ENCODE measurements at places on chromosomes 6 and 20.

DNA sequence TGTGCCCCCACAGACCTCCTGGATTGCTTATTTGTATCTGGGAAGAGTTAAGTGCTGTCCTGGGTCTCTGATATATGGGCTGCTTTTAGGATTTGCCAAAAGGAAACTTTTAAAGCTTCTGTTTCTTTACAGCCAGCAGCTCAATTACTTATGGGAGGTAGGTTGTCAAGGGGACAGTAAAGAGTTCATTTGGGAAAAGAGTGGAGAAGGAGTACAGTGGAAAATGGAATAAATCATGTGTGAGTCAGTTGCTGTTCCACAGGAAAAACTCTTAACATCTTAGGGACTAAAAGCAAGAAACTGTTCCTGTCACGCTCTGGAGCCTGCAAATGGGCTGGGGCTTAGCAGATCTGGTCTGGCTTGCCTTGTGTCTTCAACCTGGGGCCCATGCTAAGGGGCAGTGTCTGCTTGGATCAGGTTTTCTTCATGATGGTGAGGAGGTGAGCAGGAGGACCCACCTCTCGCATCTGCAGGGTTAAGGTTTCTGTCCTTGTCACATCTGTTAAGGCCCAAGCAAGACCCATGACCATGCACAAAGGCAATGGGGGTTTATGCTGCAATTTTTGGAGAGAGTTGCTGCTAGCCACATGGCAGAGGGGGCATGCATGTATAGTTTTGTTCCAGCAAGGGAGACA, 8.7 kb upstream of the CST1 start:
- no peak overlapping the region for H3K27ac ChIP-seq
- H3K4me1 ChIP-seq: no peaks in the 10 kb centered on the region
- H3K27me3 ChIP-seq: no peaks in the 10 kb centered on the region

- no peak for DNase-seq
- no peak overlapping the region for H3K4me3 ChIP-seq
- no peaks in the 10 kb centered on the region for H3K27me3 ChIP-seq
- H3K36me3 ChIP-seq: no peaks in the 10 kb centered on the region
- H3K4me1 ChIP-seq: no peaks in the 10 kb centered on the region
Observed at GRCh38 chr20:12051206-12052163, 133.8 kb downstream of the BTBD3 start.

- no peaks in the 10 kb centered on the region for H3K27me3 ChIP-seq
- H3K36me3 ChIP-seq: no peaks in the 10 kb centered on the region
- peak overlapping the region; percentile 43 for H3K27ac ChIP-seq
- no peak overlapping the region for H3K4me3 ChIP-seq
- DNase-seq: no peak
Observed at GRCh38 chr6:7241160-7241559, 71.8 kb downstream of the SSR1 start.

DNA sequence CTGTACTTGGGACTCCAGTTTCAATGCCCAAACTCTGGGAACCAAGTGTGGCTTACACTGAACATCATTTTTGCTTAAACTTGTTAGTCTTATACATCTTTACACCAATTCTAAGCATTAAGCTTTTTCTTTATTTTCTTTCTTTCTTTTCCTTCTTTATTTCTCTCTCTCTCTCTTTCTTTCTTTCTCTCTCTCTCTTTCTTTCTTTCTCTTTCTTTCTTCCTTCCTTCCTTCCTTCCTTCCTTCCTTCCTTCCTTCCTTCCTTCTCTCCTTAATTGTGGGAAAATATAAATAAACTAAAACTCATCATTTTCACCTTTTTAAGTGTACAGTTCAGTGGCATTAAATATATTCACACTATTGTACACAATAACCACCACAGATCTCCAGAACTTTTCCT, 31.6 kb upstream of the HLA-DQA2 start:
- DNase-seq: no peak
- no peaks in the 10 kb centered on the region for H3K36me3 ChIP-seq
- no peak overlapping the region for H3K4me3 ChIP-seq
- H3K27ac ChIP-seq: no peak overlapping the region
- H3K4me1 ChIP-seq: no peaks in the 10 kb centered on the region
- H3K27me3 ChIP-seq: no peaks in the 10 kb centered on the region

DNA sequence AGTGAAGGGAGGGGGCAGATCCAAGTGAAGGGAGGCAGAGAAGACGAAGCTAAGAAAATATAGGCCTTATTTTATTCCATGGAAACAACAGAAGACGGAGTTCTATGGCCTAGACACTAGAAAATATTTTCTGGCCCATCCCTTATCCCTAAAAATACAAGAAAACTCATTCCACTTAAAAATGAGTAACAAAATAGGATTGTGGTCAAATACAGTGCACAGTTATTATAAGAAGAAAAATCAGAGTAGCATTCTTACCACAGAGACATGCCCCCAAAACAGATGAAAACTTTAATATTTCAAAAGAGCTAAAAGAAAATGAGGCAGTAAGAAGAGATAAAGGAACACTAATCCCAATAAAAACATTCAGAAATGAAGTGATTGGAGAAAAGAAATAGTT, 202.9 kb downstream of the GMPR start:
- H3K27ac ChIP-seq: no peak overlapping the region
- H3K4me1 ChIP-seq: no peaks in the 10 kb centered on the region
- DNase-seq: no peak

GRCh38 chr6:154995254-154996015, at the start of gene TIAM2:
TIAM2 (plus strand) TSS chr6:154995315; CDS start chr6:155129224, 133,909 bp downstream.
- H3K4me1 ChIP-seq: no peaks in the 10 kb centered on the region
- DNase-seq: no peak
- H3K27me3 ChIP-seq: peaks cover 4% of the 10 kb centered on the region
- no peaks in the 10 kb centered on the region for H3K36me3 ChIP-seq
- peak within 1 kb of the TSS; percentile 79 for H3K4me3 ChIP-seq
- H3K27ac ChIP-seq: peak within 1 kb of the TSS; percentile 71

GRCh38 chr6:89145091-89145955, 532 bp upstream of the PM20D2 start:
- peak overlapping the region; percentile 92 for H3K27ac ChIP-seq
- no peaks in the 10 kb centered on the region for H3K4me1 ChIP-seq
- H3K4me3 ChIP-seq: peak overlapping the region; percentile 85
- no peaks in the 10 kb centered on the region for H3K27me3 ChIP-seq
- no peak for DNase-seq
- no peaks in the 10 kb centered on the region for H3K36me3 ChIP-seq

- no peaks in the 10 kb centered on the region for H3K4me1 ChIP-seq
- H3K27me3 ChIP-seq: no peaks in the 10 kb centered on the region
- no peak for DNase-seq
- H3K36me3 ChIP-seq: no peaks in the 10 kb centered on the region
Observed at GRCh38 chr6:117548797-117549301, 53.5 kb downstream of the GOPC start.

DNA sequence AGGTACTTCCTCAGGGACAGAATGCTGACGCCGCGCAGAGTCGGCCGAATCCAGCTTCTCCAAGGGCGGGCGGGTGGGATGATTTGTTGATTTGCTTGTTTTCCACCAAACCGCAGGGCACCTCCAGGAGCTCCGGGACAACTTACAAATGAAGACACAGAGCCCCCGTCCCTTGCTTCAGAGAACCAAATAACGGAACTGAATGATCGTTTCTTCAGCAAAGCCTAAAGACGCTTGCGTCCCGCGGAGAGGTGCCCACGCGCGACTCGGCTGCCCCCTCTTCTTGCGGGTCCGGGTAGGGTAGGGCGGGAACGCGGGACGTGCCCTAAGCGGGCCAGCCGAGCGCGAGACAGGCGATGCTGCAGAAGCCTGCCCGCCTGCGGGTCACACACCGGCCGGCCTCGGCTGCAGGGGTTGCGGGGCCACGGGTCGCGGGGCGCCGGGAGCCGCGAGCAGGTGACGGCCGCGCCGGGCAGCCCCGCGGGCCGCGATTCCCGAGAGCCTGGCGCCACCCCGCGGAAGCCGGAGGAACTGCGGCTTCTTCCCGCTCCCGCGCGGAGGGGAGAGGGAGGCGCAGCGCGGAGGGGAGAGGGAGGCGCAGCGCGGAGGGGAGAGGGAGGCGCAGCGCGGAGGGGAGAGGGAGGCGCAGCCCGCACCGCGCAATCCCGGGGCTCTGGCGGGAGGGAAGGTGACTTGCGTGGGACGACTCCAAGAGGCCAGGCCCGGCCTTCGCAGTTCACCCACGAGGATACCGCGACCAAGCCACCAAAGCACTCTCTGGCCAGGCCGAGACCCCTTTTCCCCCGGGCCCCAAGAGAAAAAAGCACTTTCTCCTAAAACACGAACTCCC, 7.7 kb upstream of the FOXF2 start:
- peaks cover 7% of the 10 kb centered on the region for H3K4me1 ChIP-seq
- peaks cover 99% of the 10 kb centered on the region for H3K27me3 ChIP-seq
- no peak for DNase-seq
- H3K36me3 ChIP-seq: no peaks in the 10 kb centered on the region
- H3K27ac ChIP-seq: no peak overlapping the region

DNA sequence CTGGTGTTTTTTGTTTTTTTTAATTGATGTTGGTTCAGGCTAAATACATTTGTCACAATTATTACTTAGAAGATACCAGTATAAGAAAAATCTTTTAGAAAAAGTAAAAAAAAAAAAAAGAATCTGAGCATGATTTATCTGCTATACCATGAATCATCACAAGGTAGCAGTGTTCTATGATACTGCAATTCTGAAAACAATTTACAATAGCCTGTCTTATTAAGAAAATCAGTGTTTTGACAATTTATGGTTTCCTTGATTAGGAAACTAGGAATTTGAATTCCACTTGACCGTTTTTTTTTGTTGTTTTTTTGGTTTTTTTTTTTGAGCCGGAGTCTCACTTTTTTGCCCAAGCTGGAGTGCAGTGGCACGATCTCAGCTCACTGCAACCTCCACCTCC, 9.3 kb upstream of the MAK start:
- no peak for DNase-seq
- no peaks in the 10 kb centered on the region for H3K27me3 ChIP-seq

GRCh38 chr20:37615340-37616109, 78.3 kb upstream of the CTNNBL1 start:
- H3K27me3 ChIP-seq: peaks cover 11% of the 10 kb centered on the region
- no peaks in the 10 kb centered on the region for H3K36me3 ChIP-seq
- no peak overlapping the region for H3K27ac ChIP-seq

GRCh38 chr6:69392745-69393144, 404.1 kb downstream of the LMBRD1 start:
- no peak for DNase-seq
- H3K36me3 ChIP-seq: no peaks in the 10 kb centered on the region
- no peaks in the 10 kb centered on the region for H3K27me3 ChIP-seq
- H3K4me1 ChIP-seq: no peaks in the 10 kb centered on the region
- no peak overlapping the region for H3K4me3 ChIP-seq

DNA sequence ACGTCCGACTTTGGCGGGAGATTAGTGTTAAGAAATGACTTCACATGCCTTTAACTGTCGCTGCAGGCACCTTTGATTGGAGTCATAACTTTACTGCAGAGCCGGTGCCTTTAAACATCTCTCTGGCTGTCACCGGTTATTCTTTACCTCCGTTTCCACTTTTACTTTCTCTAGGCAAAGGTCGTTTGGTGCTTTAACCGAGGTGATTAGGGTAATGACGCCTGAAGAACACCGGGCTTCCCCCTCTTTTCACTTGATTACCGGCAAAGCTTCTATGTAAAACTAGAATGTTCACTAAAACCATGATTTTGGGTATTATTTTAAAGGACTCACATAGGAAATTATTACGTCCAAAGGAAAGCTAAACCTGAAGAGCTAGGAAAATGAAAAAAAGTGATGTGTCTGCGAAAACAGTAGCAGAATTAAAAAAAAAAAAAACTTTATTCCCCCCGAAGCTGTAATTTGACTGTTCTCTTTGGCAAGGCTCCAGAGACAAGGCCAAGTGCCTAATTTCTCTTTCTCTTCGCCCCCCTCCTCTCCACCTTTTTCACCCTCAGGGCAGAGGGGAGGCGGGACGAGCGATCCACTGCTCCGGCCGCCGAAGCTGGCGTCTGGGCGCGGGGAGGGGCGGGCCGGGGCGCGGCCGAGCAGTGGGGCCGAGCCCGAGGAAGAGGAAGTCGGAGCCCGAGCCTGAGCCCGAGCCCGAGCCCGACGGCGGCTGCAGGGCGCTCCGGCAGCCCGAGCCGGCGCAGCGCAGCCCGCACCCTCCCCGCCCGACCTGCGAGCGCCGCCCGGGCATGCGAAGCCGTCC, at the start of gene PLEKHG1:
PLEKHG1 (plus strand) TSS at position 687 of the 811 bp plus-strand sequence. CDS start 133,797 bp downstream, outside the sequence.
- H3K4me3 ChIP-seq: peak within 1 kb of the TSS; percentile 83
- no peaks in the 10 kb centered on the region for H3K36me3 ChIP-seq
- peak within 1 kb of the TSS; percentile 89 for H3K27ac ChIP-seq
- DNase-seq: peak; percentile 59

DNA sequence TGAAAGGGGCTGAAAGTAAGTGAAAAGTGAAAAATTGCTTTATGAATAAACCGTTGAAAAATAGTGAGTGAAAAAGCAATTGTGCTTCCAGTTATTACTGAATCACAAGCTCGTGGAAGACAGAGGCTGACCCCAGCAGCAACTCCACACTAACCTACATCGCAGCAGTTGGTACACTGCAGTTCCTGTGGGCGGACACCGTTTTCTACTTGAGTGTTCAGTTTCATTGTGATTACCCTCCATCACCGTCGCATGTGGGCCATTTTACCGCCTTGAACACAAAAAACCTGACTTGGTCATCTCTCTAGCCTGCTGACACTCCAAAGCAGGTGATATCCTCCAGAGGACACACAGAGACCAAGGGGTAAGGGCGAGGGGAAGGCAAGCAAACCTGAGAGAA, 28.4 kb downstream of the PRDM1 start:
- no peak for DNase-seq
- no peak overlapping the region for H3K4me3 ChIP-seq
- H3K36me3 ChIP-seq: no peaks in the 10 kb centered on the region
- peaks cover 10% of the 10 kb centered on the region for H3K4me1 ChIP-seq

DNA sequence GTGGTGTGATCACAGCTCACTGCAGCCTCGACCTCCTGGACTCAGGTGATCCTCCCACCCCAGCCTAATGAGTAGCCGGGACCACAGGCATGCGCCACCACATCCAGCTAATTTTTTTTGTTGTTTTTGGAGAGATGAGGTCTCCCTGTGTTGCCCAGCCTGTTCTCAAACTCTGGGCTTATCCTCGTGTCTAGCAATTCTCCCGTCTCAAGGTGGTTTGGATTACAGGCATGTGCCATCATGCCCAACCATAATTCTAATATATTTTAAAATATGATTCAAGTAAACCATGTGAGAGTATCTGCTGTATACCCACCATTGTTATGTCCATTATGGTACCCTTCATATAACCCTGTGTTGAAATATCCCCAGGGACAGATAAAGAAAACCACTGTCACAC, 60.3 kb upstream of the C20orf144 start:
- H3K27ac ChIP-seq: no peak overlapping the region
- H3K27me3 ChIP-seq: no peaks in the 10 kb centered on the region
- H3K4me1 ChIP-seq: no peaks in the 10 kb centered on the region
- no peak overlapping the region for H3K4me3 ChIP-seq
- no peaks in the 10 kb centered on the region for H3K36me3 ChIP-seq

- no peak for DNase-seq
- no peaks in the 10 kb centered on the region for H3K36me3 ChIP-seq
- no peak overlapping the region for H3K27ac ChIP-seq
- no peaks in the 10 kb centered on the region for H3K27me3 ChIP-seq
- H3K4me1 ChIP-seq: no peaks in the 10 kb centered on the region
Observed at GRCh38 chr6:96990462-96990861, 65.9 kb downstream of the KLHL32 start.

Measured in breast epithelium (tissue), 4 donors.